ENCODE measurements at places on chromosomes 12 and 14. TPM values are rescaled to one million over a fixed set of nuclear protein-coding genes. Genes with fewer than 3 reads are reported as not detected.

DNA sequence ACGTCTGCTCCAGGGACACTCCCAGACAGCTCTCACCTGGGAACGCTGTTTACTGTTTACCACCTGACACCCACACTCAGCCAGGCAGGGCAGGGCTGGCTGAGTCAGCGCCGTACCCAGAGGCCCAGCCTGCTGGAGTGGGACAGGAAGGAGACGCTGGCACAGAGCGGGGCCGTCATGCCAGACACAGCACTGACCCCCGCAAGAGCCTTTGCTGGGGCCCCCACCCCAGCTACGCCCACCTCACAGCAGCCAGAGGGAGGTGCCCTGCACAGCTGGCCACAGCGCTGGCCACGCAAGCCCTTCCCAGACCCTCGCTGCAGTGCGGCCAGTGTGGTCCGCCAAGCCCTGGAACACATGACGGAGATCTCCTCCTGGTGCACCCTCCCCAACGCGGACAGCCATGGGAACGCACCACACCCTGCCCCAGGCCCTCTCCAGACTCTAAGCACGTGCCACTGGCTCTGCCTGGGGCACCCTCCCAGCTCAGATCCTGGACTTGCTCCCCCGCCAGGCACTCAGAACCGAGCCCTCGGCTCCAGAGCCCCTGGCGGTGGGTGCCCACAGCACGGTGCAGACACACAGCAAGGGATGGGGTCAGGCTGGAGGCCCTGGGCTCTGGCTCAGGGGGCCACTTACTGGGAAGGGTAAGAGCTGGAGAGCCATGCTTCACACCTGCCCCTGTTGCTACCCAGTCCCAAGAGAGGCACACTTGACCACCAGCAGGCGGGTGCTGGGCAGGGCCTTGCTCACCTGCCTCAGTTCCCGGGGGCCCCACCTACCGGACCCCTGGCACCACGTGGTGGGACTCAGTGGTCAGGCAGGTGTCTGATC, 5.7 kb downstream of the AHNAK2 start:
- DNase-seq: no peak

DNA sequence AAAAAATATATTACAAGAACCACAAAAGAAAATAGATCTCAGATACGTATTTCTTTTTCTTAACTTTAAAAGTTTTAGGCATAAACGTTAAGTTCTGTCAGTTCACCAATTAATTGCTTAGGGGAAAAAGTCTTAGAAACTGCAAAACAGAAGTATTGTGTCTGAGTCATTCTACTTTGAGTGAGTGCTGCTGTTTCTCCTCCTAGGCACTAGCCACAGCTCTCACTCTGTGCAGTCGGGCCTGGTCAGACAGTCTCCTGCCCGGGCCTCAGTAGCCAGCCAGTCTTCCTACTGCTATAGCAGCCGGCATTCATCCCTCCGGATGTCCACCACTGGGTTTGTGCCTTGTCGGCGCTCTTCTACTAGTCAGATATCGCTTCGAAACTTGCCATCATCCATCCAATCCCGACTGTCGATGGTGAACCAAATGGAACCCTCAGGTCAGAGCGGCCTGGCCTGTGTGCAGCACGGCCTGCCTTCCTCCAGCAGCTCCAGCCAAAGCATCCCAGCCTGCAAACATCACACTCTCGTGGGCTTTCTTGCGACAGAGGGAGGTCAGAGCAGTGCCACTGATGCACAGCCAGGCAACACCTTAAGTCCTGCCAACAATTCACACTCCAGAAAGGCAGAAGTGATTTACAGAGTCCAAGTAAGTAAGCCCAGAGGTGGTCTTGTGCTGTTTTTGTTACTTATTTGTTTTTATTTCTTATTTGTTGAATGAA, 201.3 kb downstream of the PCNX1 start:
- DNase-seq: no peak

DNA sequence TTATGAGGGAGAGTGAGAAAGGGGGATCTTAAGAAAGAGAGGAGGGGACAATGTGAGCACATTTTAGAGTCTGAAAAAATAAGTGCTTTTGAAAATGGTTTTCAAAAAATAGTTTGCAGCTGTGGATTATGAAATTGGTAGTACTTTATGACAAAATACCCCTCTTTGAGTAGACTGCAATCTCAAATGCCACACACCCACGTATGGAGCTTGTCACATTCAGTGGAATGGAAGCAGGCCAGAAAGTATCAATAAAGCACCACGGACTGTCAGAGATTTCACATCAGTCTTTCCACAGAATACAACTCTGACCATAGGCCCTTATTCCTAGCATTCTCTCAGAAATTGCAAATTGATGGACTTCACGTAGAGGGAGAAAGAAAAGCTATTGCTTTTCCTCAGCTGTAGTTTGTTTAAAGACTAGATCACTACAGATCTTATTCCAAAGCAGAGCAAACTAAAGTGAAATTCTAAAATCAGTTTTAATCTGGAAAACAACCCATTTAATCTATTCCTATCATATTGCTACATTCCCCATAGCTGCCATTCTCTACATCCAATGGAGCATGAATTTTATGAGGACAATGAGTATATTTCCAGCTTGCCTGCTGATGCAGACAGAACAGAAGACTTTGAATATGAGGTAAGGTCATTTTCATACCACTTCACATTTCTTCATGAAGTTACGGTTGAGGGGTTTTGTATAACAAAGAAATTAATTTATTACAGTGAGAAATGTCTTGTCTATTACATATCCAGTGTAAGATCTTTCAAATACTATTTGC, 321.3 kb downstream of the PDZRN4 start:
- no peak for DNase-seq

DNA sequence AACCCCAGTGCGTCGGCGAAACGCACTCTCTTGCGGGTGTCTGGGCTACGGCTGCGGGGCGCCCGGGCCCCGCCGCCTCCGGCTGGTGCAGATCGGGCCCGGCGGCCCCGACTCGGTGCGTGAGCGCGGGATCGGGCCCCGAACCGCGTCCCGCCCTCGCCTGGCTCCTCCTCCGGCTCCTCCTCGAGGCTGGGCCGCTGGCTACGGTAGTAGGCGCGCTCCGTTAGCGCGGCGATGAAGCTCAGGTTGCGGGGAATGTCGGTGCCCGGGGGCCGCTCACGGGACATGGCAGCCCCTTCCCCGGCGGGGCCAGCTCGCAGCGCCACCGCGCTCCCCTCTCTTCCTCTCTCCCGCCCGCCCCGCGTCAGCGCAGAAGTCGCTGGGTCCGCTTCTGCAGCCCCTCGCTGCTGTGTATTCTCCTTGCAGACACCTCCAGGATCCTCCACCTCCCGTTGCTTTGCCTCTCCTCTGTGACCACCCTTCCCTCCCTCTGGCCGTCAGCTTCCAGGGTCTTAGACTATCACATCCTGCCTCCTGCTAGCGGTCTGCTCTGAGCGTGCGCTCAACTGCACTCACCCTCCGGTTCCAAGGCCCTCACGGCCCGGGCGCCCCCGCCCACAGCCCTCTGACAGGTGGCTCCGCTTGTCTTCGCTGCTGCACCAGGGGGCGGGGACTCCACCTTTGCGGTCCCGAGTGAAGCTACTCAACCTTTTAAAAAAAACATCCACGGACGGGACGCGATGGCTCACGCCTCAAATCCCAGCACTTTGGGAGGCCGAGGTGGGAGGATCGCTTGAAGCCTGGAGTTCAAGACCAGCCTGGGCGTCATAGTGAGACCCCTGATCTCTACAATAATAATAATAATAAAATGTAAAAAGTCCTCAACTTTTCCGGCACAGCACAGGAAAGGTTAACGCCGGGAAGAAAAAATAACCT, at the start of gene PPP1R3E:
TSS of gene PPP1R3E (minus strand) at position 570 of the 936 bp plus-strand sequence. CDS start at position 287, 283 bp downstream.
- DNase-seq: peak; percentile 95

Gene TGM1
- 1.3 TPM for total RNA-seq

Gene CMA1
- total RNA-seq: not detected

GRCh38 chr12:9673404-9674225, 4.1 kb downstream of the CLEC2D start:
- DNase-seq: no peak

DNA sequence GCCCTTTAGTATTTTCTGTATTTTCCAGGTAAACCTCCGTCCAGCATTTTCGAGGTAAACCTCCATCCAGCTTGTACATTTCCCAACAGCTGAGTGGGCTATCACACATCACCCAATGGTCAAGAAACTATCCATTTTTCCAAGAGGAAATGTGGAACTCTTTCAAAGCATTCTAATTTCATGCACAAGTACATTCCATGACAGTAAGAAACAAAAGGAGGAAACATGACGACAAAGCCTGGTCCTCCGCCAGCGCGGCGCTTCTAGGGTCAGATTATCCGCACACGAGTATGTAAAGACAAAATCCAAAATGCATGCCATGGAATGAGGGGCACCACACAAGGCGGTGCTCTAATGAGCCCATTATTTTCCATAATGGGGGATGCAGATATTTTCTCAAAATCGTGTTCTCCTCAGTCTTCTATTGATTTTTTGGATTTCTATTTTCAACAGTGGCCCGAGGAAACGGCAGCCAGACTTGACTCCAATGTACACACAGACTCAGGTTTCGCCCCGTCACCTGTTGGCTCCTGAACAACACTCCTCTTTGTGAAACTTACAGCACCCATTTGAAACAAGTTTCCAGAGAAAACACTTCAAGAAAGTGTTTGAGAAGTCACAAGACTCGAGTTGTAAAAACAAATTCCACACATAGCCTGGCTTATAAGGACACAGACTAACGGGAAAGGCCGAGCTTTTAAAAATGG, 107.4 kb downstream of the PRICKLE1 start:
- DNase-seq: no peak

DNA sequence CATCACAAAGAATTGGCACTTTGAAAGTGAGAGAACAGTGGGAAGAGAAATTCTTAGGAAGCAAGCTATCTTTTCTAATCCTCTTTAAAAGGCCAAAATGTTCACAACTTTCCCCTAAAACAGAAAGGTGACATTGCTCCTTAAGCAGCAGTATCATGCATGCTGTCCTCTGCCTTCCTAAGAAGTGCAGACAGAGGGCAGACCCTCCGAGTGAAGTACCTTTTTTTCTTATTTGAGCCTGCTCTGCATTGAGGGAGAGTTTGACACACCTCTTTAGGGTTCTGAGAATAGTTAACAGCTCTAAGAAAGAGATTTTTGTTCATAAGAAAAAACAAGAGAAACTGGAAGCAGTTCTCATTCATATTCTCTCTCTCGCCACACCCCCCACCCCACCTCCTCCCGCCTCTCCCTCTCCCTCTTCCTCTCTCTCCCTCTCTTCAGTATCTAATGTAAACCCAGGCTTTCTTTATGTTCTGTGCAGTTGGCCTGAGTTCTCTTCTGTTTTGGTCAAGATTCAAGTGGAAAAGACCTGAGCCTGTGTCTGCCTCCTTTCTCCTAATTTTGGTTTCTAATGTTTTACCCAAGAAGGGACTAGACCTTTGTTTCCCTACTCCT, 709.1 kb downstream of the DIO2 start:
- no peak for DNase-seq

Gene SERPINA5
- not detected for total RNA-seq

DNA sequence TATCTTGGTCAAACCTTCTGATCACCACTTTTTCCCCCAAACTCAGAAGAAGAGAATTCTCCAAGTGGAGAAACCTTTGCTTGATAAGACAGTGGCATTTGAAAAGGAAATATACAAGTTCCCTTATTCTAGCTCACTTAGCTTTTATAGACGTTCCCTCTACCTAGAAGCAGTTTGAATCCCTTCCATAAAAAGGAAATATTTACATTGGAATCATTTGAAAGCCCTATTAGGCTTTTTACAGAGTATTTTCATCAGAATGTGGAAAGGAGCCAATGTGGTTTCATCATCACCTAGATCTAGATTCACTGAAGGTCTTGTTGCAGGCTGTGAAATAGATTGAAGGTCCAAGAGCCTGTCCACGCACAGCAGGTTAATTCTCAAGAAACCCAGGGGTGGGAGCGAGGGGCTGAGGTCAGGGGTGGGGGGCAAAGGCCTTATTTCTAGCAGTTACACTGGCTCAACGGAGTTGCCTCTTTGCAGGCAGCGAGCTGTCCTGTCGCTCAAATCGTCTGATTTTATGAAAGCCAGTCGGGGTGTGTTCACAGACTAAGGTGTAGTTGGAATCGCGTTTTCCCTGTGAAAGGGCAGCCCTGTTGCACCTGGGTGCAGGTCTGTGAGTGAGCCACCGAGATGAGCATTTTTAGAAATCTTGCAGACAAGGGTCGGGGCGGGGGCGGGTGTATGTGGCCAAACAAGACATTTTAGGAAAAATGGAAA, 45.6 kb downstream of the AACS start:
- no peak for DNase-seq

DNA sequence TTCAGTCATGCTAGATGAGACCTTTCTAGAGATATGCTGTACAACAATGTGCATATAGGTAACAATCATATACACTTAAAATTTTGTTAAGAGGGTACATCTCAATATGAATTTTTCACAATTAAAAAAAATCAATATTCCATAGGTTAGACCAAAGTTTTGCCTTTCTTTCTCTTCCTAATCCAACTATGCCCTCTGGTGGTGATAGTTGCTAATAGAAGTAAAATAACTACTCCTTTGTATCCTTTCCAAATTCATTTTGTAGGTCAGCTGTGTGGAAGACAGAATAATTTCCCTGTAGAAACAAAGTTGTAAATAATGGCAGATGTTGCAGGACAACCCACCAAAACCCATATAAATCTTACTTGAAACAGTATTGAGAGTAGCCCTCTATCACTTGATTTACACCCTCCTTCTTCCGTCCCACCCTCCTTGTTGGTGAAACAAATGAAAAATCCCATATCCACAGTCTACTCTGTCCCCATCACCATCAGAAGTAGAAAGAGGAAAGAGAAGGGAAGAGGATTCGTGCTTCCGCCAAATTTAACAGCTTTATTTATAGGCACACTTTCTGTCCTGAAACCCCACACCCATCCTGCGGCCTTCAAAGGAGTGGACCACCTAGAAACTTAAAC, 34.2 kb upstream of the KICS2 start:
- peak; percentile 86 for DNase-seq

Gene GALNT8
- not detected for total RNA-seq

- DNase-seq: no peak
Observed at GRCh38 chr14:104150136-104151025, 12.0 kb downstream of the KIF26A start.

Gene CPNE6
- 0.04 TPM for total RNA-seq

Data from Karpas-422 (cell line).